SJCRH30 (cell line): ENCODE measurements at places on chromosomes 7 and 10.

- DNase-seq, result no peak
These were observed 32.5 kb downstream of the COL1A2 start for GRCh38 chr7:94426980-94427875.

DNA sequence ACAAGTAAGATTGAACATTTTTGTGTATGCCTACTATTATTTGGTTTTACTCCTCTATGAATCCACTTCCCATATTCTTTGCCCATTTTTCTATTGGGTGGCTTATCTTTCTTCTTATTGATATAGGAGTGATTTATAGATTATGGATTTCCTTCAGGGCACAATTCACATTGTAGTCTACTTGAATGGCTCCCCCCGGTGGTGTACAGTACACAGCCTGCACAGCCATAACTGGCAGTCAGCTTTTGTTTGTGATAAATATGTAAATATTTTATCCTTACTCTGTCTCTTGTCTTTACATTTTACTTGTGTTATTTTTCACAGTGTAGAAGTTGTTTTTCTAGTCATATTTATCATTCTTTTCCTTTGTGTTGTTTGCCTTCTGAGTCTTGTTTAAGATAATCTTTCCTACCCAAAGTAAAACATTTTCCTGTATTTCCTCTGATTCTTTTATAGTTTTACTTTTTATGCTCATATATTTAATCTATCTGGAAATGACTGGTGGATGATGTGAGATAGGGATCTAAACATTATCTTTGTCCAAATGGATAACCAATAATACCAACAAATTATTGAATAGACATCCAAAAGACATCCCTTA, 23.9 kb upstream of the CALD1 start:
- peak; percentile 31 for DNase-seq

DNA sequence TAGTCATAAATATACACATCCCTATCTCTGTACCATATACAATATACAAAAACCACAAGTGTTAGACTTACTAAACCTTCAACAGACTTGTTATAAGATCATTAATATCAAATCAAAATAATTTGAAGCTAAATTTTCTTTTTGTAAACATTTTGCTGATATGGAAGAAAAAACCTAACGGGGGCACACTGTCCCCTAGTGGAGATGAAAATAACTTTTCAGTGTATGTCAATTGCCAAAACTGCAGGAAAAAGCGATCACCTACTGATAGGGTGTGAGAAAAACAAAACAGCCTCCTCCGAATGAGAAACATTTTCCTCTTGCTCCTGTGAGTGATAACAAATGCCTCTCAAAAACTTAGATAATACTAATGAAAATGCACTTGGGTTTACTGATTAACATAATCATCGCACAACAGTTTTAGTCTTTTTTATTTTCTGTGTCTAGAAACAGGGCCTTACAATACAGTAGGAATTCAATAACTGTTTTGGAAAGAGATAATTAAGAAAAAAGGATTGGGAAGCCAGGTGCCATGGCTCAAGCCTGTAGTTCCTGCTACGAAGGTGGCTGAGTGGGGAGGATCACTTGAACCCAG, 322.7 kb downstream of the CRPPA start:
- DNase-seq, result peak; percentile 34

- no peak for DNase-seq
These were observed 1183.7 kb upstream of the SORCS1 start for GRCh38 chr10:108348215-108348614.

GRCh38 chr7:122748195-122748594, 45.5 kb upstream of the RNF148 start:
- no peak for DNase-seq

GRCh38 chr7:90791596-90791995, 195.5 kb downstream of the CDK14 start:
- DNase-seq, result no peak

DNA sequence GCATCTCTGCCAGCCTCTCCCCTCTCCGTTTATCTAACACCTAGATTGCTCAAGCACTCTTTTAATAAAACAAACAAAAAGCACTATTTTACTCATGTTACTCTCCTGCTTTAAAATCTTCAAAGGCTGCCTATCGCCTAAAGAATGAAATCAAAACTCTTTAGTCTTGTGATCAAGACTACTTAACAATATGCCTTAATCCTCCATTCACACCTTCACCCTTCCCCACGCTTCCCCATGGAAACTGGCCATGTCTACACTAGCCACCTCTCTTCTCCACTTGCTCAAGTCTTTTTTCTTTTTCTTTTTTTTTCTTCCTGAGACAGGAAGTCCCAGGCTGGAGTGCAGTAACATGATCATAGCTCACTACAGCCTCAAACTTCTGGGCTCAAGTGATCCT, 47.8 kb upstream of the TMEM213 start:
- DNase-seq, result no peak

GRCh38 chr10:17673471-17674061, 29.6 kb downstream of the STAM start:
- DNase-seq, result peak; percentile 2

DNA sequence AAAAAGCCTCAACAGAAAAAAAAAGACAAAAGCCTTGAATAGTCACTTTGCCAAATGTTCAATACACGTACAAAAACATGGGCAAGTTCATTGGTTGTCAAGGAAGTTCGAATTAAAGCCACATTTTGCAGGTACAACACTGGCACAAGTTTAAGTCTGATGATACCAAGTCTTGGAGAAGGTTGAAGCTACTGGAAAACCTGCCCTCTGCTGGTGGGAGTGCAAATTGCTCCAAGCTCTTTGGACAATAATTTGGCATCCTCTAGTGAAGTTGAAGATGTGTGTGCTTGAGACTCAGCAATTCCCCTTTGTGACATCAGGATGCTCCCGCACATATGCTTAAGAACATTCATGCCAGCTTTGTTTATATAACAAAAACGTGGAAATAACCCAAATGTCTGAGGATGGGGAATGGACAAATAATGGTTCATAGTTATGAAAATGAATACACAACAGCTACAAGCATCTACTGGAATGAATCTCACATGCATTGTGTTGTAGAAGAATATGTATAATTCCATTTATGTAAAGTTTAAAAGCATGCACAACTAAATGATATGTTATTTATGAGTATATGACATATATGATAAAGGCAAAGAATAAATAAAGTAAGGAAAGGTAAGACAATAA, 120.0 kb upstream of the PLPP4 start:
- DNase-seq, result peak; percentile 58

DNA sequence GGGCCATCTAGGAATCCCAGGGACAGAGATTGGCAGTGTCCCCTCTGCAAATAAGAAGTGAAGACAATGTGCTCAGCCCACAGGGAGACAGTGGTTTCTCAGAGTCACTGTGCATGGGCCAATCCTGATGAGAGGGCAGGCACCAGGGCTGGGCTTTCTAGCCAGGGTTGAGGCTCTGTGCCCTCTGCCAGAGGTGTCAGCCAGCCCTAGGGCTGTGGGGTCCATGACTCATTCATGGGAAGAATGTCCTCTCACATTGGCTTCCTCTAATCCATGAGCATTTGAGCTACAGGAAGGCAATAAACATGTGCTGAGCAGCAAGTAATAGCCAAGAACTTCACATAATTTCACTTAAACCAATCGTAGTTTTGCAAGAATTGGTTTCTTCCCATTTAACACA, 482.0 kb upstream of the MGMT start:
- DNase-seq, result no peak

GRCh38 chr7:29242265-29242664, 47.7 kb downstream of the CHN2 start:
- no peak for DNase-seq

GRCh38 chr10:30675791-30676718, 46.5 kb upstream of the LYZL2 start:
- DNase-seq, result no peak

- DNase-seq, result no peak
These were observed 29.5 kb downstream of the WASL start for GRCh38 chr7:123719197-123719721.

DNA sequence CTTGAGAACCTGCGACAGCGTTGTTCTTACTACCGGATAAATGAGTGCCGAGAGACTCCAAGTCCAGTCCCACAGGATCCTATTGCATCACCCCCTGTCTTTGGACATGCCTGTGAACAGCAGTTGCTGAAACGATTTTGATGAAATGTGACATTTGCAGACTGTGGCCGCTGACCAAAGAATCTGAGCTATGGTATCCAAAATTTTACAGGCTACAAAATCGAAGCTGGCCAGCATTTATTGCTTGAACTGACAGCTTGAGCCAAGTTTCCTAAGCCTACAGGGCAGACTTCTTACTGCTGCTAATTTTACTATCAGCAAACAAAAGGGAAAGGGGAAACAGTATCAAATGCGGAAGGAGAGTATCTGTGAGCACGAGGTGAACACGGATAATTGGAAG, 12.1 kb upstream of the NPVF start:
- peak; percentile 35 for DNase-seq

- no peak for DNase-seq
These were observed 45.5 kb upstream of the NKX2-3 start for GRCh38 chr10:99487125-99487807.

- no peak for DNase-seq
These were observed 135.2 kb downstream of the RGS10 start for GRCh38 chr10:119407254-119407777.

DNA sequence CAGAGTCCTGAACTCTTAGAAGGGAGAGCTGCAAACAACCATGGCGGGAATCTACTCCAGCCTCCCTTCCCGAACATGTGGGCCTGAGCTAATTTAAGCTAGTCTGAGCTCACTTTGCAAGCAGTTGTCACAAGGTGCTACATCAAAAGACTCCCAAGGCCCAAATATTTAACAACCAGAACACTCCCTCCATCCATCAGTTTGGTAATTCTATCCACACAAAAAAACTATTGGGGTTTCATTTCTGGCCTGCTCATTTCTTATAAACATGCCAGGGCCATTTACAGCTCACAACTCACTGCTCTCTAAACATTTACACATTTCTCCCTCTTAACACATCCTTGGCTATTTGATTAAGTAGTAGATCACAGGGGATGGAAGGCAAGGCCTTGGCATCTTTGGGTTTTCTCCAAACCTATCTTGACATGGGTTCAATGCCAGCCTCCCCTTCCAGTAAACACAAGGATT, 263.4 kb downstream of the KCNMA1 start:
- DNase-seq, result no peak

DNA sequence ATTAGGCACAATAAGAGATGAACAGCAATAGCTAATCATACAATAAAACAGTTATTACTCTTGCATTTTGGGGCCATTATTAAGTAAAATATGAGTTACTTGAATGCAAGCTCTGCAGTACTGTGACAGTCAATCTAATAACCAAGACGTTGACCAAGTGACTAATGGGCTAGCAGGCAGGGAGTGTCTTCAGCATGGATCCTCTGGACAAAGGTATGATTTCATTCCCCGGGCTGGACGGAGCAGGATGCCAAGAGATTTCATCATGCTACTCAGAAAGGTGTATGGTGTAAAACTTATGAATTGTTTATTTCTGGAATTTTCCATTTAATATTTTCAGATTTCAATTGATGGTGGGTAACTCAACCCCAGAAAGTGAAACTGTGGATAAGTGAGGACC, 80.9 kb downstream of the SHH start:
- DNase-seq, result no peak

DNA sequence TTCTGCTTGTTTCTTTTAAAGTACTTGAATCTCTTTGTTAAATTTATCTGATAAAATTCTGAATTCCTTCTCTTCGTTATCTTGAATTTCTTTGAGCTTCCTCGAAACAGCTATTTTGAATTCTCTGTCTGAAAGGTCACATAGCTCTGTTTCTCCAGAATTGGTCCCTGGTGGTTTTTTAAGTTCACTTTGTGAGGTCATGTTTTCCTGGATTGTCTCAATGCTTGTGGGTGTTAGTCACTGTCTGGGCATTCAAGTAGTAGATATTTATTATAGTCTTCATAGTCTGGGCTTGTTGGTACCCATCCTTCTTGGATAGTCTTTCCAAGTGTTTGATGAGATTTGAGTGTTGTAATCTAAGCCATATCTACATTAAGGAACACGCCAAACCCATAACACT, 1060.6 kb downstream of the LRMDA start:
- peak; percentile 5 for DNase-seq
